ENCODE measurements at places on chromosomes 5 and 9. TPM values are rescaled to one million over a fixed set of nuclear protein-coding genes. Genes with fewer than 3 reads are reported as not detected.

Gene PLPPR1
- total RNA-seq, result not detected

Gene AQP7
- total RNA-seq, result 0.97 TPM

Gene FBP2
- total RNA-seq, result 0.41 TPM

- DNase-seq, result no peak
These were observed 14.3 kb downstream of the DAP start for GRCh38 chr5:10746711-10747110.

DNA sequence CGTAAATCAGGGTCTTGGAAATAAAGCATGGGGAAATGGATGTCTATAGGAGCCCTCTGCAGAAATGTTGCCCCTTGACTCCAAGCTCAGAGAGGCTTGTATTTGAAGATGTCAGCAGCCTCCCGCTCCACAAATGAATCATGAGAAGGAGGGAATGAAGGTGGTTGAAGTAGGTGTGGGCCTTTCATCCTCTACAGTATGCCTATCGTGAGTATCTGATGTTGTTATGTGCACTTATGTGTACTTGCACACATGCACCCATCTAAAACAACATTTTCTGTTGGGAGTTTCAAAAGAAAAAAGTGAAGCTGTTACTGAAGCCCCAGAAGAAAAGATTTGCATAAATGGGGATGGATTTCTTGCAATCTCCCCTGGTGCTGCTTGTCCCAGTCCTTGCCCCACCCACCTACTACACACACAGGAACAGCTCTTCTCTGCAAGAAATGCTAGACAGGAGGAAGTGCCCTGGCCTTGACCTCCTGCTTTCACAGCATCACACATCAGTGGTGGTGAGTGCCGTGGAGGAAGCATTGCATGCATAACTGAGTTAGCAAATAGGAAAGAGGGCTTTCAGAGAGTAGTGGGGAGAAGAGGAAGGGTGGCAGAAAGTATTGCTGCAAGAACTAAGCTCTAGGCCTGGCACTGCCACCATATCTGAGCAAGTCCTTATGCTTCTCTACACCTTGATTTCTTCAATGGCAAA is 156.1 kb downstream of the SNX18 start:
- no peak for DNase-seq

- DNase-seq, result no peak
These were observed 53.4 kb downstream of the DUSP1 start for GRCh38 chr5:172717481-172718195.

Gene SGCD
- total RNA-seq, result 0.12 TPM

DNA sequence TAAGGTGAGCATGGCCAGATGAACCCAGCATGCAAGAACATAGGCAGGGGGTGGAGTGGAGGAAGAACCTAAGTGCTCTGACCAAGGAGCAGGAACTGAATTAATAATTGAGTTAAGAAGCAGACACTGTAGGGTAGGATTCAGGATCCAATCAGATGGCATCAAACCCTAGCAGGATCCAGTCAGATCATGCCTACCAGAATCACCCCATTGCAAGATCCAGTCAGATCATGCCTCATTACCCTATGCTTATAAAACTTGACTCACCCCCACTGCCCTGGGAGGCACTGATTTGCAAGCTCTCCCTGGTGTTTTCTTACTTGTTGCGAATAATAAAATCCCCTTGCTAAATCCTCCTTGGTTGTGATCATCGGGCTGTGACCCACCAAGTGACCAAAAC is 19.7 kb downstream of the TUSC1 start:
- DNase-seq, result no peak

Gene INSYN2B
- total RNA-seq, result 3.1 TPM

- DNase-seq, result no peak
These were observed 596 bp downstream of the IRF1 start for GRCh38 chr5:132489871-132490483.

Gene TXNDC8
- not detected for total RNA-seq

Gene FSTL4
- total RNA-seq, result 0.47 TPM

- no peak for DNase-seq
These were observed 48.0 kb downstream of the GRAMD2B start for GRCh38 chr5:126471247-126471646.

- DNase-seq, result no peak
These were observed 94.3 kb downstream of the PRKACG start for GRCh38 chr9:68919661-68920060.

GRCh38 chr5:179461576-179461975 is 88.8 kb upstream of the RUFY1 start:
- no peak for DNase-seq

Gene TLX3
- not detected for total RNA-seq

DNA sequence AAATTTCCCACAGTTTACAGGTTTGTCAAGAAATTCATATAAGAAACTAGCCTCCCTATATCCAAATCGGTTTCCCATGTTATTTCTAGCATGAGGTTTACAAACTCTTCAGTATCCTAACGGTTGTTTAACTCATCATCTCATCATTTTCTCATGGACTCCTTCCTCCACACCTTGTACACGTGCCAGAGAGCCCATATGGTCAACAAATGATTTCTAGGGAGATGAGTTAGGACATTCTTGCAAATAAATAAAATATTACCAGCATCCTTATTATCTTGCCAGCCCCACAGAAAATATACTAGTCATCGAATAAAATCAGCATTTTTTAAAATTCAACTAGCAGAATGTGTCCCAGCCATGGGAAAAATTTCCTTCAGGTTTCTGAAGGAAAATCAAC is 285.2 kb downstream of the EBF1 start:
- DNase-seq, result no peak

GRCh38 chr5:163660486-163660885 is 155.1 kb downstream of the MAT2B start:
- no peak for DNase-seq

DNA sequence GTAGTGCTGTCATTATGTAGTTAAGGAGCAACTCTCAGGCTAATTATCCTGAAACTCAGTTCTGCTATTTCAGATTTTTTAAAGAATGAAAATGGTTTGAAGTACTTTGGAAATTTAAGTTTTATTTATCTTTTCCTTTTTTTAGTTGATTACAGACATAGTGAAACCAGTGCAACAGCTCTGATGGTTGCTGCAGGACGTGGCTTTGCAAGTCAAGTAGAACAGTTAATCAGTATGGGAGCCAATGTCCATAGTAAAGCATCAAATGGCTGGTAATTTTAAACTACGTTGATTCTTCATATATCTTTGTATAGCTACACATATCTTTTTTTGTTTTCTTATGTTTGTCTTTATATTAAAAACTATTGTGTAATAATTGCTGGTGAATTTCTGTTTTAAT is 34.9 kb downstream of the YTHDC2 start:
- no peak for DNase-seq

DNA sequence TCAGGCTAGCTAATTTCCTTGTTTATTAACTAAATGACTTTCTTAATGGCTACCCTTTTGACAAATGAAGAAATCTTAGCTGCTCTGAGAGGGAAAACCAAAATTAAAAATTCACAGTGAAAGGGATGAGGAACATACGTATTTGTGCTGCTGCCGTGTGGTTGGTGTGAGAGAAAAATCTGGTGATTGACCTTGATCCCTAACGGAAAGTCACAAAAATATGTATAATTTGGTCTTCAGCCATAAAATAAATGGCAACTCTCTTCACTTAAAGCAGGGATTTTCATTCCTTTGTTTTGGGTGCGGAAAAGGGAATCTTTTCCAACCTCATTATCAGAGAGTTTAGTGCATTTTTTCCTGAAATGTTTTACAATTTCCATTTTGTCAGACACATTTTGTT is 40.4 kb downstream of the PAM start:
- DNase-seq, result no peak

- DNase-seq, result no peak
These were observed 12.2 kb downstream of the LCN12 start for GRCh38 chr9:136964171-136964689.

DNA sequence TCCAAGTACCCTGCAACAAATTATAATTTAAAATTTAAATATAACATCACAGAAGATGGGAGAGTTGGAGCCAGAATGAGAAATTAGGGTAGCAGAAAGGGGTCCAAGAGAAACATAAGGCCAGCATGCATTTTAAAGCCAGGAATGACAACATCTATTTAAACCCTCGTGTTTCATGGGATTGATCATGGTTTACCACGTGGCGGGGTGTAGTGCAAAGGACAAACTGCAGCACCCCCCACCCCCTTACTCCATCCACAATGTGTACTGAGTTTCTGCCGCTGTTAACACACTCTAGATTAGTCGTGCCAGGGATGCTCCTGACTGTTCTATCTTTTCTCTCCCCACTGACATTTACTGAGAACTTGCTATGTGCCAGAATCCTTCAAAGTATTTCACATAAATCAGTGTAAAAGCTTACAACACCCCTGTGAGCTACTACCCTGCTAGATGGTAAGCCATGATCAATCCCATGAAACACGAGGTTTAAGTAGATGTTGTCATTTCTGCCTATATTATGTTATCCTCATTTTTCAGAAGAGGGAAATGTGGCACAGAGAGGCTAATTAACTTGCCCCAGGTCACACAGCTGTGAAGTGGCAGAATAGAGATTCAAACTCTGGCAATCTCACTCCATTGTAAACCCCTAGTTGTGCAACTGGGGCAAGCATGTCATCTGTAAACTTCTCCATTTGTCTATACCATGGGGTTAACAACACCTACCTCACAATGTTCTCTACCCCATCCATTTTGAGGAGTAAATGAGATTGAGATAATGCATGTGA is 136.3 kb downstream of the ENTREP1 start:
- DNase-seq, result no peak

Gene GBGT1
- total RNA-seq, result not detected

GRCh38 chr5:157165668-157166067 is 396 bp downstream of the GARIN3 start:
- no peak for DNase-seq

Gene PSD2
- total RNA-seq, result not detected

- peak; percentile 57 for DNase-seq
These were observed 163.6 kb upstream of the SEMA6A start for GRCh38 chr5:116738239-116738614.

Gene PCDHGA8
- 0.74 TPM for total RNA-seq

Gene BAAT
- not detected for total RNA-seq

DNA sequence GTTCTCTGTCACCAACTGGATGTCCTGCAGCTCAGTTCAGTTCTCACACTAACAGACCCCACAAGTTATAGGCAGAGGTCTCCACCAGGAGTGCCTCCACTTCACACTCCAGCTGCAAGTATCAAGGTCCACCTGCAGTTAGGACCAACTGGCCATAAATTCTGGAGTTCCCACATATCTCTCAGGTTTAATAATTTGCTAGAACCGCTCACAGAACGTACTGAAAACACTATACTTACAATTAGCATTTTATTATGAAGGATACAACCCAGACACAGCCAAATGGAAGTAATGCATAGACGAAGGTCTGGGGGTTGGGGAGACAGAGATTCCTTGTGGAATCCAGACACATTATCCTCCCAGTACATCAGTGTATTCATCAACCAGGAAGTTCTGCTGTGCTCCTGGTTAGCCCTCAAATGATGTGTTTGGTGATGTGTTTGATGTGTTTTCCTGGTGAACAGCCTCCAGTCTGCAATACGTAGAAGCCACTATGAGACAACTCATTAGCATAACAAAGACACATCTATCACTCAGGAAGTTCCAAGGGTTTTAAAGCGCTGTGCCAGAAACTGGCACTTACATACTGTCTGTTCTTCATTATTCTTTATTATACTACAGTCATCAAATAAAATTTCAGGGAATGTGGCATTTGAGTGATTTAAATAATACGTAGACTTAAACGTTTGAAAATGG is 25.4 kb downstream of the OGN start:
- no peak for DNase-seq

GRCh38 chr5:160231783-160232342 is 2.6 kb downstream of the FABP6 start:
- no peak for DNase-seq

GRCh38 chr9:20941174-20941690 is 90.2 kb downstream of the HACD4 start:
- DNase-seq, result peak; percentile 54

DNA sequence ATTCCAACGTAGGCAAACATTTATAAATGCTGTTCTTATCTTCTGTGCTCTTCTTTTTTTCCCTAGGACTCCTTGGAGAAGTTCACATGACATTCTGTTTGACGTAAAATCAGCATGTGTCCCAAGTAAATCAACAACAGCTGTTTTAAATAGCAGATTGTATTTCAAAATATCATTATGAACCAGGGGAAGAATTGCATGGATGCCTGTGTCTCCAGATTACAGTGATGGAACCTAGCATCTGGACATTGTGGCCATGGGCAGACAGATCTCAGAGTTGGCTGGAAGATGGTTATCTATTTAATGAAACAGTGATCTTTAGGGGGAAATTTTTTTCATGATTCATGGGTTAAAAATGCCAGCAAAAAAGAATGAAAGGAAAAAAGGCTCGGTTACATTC is 222.0 kb downstream of the MAN2A1 start:
- no peak for DNase-seq

Gene TSSK1B
- not detected for total RNA-seq

DNA sequence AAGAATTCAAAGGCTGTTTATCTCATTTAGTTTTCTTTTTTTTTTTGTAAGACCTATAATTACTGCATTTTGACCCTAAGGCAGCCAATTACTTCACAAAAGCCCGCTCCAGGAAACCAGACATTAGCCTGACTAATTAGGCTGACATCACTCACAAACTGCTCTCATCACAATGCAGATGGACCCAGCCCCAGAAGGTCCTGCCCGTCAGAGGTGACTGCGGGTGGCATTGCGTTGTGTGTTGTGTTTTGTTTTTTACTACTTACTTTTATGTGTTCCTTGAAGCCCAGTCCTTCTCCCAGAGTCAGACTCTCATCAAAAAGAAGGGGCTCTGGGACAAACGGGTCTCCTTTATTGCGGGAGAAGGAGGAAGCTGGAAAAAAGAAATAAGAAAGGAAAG is 172.2 kb downstream of the HSD17B3 start:
- no peak for DNase-seq

DNA sequence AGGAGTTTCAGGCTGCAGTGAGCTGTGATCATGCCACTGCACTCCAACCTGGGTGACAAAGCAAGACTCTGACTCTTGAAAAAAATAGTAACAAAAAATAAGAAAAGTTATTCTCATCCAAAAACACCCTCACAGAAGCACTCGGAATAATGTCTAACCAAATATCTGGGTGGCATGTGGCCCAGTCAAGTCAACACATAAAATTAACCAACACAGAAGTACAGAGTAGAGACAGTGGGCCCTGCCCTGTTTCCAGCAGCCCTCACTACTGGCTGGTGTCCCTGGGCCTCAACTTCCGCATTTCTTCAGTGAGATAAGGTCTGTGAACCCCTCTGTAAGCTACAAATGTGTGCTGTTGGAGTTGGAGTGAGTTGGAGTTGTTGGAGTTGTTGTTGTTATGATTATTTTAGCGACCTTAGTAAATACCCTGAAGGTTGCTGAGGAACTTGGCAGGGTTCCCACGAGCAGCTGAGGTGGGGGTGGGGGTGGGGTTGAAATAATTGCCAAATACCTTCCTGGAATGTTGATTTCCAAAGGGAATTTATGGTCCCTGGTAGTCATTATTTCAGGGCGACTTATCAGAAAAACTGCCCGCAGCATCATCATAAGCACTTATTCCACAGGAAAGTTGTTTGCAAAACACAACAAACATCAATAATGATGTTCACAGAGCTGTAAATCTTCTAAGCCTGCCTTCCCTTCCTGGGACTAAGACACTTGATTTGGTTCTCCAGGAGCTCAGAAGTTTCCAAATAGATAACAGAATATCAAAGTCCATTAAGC is 30.2 kb downstream of the C5orf15 start:
- DNase-seq, result no peak

Gene ACTBL2
- total RNA-seq, result 6.7 TPM

All from H4 (cell line).